ENCODE measurements at places on chromosomes 1 and 21.
A peak's percentile ranks its signal among the peaks of the same experiment; 100 is the strongest.

DNA sequence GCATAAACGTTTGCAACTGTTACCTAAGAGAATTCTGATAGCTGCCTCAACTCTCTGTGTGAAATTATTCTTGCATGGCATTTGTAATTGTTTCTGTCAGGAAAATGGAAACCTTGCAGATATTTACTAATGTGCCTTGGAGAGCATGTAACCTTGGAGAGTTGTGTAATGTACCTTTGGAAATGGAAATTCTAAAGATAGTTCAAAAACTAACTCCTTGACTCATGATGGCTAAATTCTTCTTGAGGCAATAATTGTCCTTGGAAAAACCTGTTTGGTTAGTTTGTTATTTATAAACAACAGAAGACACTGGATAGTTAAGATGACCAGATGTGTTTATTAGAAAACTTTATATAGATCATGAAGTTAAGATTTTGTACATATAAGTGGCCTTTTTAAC is 1033.8 kb downstream of the PLA2G4A start:
- no peak for DNase-seq

- DNase-seq, result no peak
Measured at GRCh38 chr1:156742017-156742416, 1.1 kb upstream of the MRPL24 start.

GRCh38 chr1:42926879-42927242 is 31.8 kb downstream of the SLC2A1 start:
- no peak for DNase-seq

DNA sequence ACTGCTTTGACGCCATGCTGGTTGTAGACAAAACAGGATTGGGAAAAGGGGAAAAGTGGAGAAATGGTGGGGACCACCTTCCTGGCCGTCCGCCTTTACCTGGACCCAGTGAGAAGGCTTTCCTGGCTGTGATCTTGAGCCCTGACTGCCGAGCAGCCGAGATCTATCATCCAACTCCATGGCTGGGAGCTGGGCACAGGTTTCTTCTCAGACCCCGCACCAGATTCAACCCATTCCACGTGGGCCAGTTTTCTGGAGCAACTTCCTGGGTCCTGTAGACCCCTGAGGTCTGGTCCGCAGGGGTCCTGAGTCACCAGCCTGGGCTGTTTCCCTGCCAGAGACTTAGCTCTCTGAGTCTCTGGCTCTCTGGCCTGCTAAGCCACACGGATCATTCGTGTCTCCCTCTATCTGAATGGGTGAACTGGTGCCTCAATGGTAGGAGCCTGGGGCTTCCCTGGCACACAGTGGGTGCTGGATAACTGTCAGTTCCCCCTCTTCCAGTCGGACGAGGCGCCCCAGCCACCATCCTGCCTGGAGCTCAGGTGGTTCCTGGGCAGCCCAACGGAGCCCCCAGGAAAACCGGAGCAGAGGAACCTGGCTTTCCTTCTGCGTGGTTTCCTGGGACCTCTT is 4.5 kb upstream of the NPHP4 start:
- DNase-seq, result no peak

DNA sequence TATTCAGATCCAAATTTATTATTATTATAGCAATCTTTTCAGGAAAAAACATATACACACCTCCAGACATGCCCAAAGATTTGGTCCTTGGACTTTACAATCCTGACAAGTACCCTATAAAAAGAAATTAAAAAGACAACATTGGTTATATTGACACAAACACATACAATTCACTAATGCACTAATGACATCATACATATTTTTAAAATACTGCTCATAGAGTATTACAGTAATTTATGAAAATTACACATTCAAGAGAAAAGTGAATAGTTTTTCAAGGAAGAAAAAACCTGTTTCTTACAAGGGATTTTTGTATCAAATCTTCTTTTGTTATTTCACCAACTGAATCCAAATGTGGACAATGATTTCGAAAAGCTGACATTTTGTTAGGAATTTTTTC is 18.3 kb downstream of the USP33 start:
- no peak for DNase-seq

DNA sequence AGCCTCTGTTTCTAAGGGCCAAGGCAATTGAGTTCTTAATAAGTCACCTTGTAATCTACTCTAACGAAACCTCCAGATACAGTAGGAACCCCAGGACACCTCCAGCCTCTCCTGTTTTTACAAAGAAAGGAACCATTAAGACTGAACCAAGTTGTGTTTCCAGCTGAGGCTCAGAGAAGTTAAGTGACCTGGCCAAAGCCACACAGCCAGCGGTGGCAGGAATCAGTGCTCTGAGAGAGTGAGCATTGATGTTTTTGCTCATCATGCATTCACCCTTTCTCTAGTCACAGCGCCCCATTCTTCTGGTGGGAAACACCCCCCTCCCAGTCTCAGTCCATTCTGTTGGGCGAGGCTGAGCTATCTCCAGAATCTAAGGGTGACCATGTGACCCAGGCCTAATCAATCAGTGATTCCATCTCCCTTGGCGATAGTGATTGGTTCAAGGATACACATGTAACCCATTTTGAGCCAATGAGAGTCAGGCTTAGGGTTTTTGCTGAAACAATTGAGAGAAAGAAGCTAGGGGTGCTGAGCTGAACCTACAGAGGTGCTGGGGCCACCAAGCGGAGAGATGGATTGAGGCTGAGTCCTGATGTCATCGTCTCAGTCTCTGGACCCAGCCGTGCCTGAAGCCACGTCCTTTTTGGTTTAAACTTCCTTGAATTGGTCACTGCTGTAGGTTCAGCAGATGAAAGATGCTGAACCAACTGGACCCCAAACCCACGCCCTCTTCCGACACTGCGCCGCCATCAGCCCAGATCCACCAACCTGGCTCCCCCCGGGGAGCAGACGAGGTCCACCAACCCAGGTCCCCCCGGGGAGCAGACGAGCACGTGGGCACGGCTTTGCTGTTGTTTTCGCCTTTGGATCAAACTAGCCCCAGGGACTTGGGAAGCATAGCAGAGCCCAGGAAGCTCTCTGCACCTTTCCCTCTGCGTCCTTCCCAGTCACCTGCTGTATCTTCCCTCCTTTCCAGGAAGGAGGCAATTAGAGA is 28.0 kb upstream of the RERE start:
- no peak for DNase-seq

DNA sequence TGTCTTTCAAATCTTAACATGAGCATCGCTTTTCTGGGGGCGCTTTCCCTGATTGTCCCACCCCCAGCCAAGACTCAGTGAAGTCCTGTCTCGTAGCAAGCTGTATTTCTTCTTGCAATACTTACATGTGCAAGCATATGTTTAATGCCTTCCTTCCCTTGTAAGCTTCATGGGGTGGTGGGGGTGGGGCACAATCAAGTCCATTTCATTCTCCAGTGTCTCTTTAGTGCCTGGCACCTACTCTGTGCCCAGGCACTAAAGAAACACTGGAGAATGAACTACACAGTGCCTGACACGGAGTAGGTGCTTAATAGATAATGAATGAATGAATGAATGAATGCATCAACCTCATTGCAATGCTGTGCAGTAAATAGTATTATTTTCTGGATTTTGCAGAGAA is 143.1 kb downstream of the PLPP3 start:
- no peak for DNase-seq

DNA sequence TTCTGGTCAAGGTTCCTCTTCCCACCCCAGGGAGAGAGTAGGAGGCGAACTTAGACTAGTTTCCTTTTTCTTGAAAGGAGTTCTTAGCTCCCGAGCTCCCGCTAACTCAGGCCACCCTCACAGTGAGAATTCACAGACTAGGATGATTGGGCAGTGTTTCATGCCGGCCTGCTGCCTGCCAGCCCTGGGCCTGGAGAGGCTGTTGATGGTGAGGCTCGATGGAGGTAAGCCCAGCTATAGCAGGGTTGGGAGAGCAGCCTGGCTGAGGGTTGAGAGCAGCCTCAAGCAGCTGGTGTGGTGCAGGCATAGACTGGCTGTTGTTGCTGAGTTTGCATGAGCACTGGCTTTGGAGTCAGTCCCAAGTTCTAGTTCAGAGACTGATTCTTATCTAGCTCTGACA is 274.4 kb downstream of the MATN1 start:
- DNase-seq, result no peak

DNA sequence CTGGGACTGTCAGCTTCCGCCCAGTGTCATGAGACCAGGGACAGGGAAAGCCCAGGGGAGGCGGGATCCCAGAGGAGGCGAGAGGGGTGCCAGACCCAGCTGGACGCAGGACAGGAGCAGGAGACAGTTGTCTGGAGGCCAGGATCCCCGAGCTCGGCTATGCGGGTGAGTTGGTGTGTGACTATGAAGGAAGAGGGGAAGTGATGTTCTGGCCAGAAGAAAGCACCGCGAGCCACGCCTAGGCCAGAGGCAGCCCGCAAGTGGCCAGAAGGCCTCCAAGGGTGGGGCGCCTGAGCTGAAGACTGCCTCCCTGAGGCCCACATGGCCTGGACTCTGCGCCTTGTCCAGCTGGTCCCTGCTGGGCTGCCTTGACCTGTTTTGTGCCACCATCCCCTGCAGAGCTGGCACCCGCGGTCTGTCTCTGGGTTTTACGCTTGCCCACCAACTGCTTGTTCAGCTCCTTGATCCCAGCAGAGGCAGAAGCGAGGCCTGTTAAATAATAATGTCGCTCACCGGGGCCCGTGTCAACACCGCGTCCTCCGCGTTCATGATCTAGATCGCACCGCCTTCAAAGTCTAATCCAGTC is 85.2 kb upstream of the ACTL8 start:
- no peak for DNase-seq

DNA sequence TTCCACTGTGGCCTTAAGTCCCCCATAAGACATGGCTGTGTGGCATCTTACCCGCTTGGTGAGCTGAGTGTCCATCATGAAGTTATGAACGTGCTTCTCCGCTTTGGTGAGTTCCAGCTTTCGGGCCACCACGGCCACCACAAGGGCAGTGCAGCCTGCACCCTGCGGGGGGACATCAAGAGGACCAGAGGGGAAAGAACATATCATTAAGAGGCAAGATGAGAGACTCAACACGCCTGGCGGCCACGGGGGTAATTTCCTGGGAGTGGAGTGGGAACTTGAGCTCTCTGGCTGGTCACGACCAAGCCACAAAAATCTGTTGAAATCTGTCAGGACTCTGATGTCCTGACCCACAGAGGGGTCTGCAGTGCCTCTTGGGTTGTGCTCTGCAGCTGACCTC is 117.9 kb upstream of the ADAR start:
- no peak for DNase-seq

GRCh38 chr1:93749894-93750301 is 68.3 kb upstream of the BCAR3 start:
- no peak for DNase-seq

DNA sequence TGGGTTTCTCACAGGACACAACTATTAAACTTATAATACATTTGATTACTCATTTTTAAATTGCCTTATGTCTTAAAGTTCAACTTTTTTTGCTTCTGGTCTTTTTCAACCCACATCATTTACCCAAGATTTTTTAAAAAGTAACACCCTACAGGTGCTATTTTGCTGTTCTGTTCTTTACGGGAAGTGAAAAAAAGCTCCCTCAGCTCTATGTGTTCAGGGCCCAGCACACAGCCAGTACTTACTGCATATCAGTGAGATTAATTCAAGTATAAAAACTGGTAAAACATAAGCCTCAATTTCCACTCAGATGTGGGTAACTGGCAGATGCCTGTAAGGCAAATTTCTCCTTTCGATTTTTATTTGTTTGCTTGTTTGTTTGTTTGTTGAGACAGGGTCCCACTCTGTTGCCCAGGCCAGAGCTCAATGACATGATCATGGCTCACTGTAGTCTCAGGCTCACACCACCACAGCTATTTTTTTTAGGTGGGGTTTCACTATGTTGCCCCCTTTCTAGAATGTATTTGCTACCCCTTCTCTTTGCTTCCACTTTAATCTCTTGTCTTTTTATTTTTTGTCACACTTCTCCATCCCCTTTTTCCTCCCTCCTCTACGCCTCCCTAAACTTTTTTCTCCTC is 20.3 kb downstream of the RNASEL start:
- no peak for DNase-seq

GRCh38 chr1:171468120-171468750 is 17.1 kb upstream of the PRRC2C start:
- peak; percentile 22 for DNase-seq

GRCh38 chr1:154791292-154792166 is 78.6 kb downstream of the KCNN3 start:
- DNase-seq, result peak; percentile 6

- DNase-seq, result no peak
Measured at GRCh38 chr1:203210988-203211387, 18.5 kb downstream of the CHIT1 start.

- peak; percentile 80 for DNase-seq
Measured at GRCh38 chr1:206714331-206715058, 29.8 kb downstream of the MAPKAPK2 start.

DNA sequence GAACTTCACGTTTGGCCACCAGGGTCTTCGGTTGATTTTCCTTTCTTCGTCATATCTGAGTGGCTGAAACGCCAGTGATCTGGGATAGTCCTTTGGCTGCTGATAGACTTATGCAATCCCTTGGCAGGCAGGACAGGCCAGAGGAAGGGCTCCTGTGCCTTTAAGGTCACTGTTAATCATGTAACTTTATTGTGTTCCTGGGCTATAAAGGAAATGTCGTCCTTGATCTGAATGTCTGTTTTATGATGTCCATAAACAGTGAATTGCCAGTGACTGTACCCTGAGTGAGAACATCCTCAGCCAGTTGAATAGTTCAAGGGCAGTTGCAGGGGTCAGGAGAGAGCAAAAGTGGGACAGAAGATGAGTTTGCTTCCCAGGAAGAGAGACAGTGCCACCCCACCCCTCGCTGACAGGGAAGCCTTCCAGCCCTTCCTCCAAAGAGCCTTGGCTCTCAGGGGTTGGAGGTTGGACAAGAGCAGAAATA is 68.0 kb downstream of the PDE9A start:
- peak; percentile 24 for DNase-seq

GRCh38 chr21:45574081-45574501 is 31.9 kb upstream of the SLC19A1 start:
- DNase-seq, result no peak

GRCh38 chr21:46323227-46323709 is 402 bp downstream of the C21orf58 start:
- DNase-seq, result no peak

- DNase-seq, result no peak
Measured at GRCh38 chr1:8816831-8817411, 519 bp downstream of the RERE start.

DNA sequence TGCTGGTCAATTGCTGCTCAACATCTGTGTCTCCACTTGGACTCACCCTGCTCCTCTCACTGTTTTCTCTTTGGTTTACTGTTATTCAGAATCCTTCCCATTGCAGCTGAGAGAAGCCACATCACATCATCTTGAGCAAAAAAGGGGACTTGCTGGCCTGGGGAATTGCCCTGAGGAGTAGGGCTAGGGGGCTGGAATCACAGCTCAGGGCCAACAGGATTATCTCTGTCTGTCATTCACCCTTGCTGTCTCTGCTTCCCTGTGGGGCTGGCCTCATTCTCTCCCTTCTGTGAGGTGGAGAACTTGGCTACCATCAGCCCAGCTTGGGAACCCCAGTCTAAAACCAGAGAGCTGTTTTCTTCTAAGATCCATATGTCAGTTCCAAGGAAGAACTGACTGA is 140.7 kb upstream of the WNT4 start:
- DNase-seq, result no peak

DNA sequence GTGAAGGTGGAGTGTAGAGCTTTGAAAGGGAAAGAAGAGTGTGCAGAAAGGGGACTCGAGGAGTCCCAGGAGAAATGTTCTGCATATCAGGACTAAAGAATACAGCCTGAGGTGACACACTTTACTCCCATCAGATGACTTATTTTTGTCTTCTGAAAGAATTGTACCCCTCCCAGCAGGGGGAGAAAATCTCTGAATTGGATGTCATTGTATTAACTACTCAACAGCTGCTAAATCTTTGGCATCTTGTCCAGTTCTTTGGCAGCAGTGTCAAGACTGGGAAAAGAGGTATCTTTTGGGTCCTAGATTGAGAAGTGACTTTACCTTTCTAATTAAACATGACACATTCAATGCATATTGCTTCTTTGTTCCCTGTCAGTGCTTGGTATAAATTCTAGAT is 18.9 kb downstream of the UBE4B start:
- no peak for DNase-seq
